Activated T-cell treated with anti-CD3 and anti-CD28 coated beads for 4 hours (primary cell): ENCODE measurements at places on chromosomes 3 and 15.

- no peak for DNase-seq
Observed at GRCh38 chr3:109177908-109178307, 41.4 kb downstream of the C3orf85 start.

- DNase-seq: no peak
Observed at GRCh38 chr3:120404876-120405275, 45.9 kb downstream of the FSTL1 start.

- DNase-seq: no peak
Observed at GRCh38 chr3:124792341-124793040, 62.2 kb downstream of the UMPS start.

- no peak for DNase-seq
Observed at GRCh38 chr3:169624533-169624972, 39.0 kb downstream of the MECOM start.

GRCh38 chr3:47456984-47457383 lies 18.8 kb downstream of the SCAP start:
- DNase-seq: no peak

GRCh38 chr15:61752001-61752400 lies 308.2 kb downstream of the VPS13C start:
- DNase-seq: no peak

DNA sequence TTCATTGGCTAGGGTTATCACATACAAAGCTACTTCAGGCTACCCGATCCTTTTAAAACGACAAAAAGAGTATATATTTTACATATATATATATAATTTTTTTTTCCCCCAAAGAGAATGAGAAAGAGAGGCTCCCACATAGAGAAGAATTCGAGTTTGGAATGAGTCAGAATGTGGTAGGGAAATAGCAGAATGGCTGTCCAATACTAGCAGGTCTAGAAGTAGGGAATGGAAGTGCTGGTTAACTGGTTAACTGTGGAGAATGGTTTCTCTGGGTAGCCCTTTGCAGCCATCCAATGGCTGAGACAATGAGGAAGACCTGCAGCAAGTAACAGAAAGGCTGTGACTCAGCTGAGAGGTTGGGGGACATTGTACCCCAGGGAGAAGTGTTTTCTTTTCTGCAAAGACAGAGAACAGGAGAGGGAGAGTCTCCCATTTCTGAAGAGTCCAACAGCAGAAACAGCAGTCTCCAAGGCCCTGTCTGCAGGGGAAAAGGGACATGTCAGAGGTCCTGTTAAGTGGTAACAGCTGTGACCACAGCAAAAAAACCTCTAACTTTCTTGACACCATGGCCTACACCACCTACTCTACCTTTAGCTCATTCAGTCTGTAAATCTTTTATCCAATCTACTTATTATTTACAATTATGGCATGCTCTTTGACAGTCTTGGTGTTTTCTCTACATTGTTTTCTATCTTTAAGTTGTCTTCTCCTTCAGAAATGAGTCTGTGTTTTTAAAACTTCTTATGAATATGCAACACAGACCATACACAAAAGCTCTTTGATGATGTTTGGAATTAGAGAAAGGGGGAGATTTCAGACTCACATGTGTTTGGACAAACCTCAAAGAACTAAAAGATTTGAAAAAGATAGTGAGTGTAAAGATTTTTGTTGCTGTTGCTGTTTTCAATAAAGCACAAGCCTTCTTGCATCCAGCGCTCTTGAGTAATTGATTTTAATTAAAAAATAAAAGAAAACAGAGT lies 116.1 kb upstream of the SLC7A14 start:
- no peak for DNase-seq

DNA sequence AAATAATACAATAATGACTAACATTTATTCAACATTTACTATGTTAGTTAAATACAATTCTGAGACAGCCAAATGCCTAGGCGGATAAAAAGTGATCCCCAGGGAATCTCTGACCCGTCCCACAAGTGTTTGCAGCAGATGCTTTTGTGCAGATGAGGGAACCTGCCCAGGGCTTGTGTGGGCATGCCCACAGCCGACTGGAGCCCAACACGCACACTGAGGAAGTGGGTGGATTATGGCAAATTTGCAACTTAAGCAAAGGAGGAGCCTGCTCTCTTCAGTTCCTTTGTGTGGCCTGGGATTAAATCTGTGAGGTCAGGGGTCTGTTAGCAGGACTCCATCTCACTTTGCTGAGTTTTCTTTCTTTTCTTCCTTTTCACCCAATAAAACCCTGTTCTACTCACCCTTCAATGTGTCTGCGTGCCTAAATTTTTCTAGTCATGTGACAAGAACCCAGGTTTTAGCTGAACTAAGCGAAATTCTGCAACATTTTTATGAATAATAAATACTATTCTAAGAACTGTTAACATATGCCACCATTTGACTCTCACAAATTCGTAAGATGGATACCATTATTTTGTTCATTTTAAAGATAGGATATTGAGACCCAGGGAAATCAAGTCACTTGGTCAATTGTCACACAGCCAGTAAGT lies 13.9 kb upstream of the RTP1 start:
- no peak for DNase-seq

DNA sequence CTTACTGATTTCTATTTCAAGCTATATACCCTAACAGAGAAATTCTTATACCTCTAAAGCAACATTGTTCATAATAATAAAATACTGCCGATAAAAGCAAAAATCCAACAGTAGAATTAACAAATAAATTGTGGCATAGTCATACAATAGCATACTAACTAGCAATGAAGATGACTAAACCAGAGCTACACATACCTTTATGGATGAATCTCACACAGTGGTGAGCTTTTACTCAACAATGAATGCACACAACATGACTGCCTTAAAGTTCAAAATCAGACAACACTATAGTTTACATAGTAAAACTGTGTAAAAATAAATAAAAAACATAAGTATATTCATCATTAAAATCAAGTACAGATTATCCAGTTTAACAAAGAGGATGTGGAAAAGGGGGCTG lies 99.1 kb downstream of the NR1I2 start:
- DNase-seq: no peak

- no peak for DNase-seq
Observed at GRCh38 chr3:51530485-51530884, 8.0 kb upstream of the RAD54L2 start.

GRCh38 chr3:179463319-179463718 lies 12.0 kb upstream of the GNB4 start:
- DNase-seq: no peak

- DNase-seq: peak; percentile 30
Observed at GRCh38 chr15:42650208-42651066, 75.0 kb downstream of the STARD9 start.

DNA sequence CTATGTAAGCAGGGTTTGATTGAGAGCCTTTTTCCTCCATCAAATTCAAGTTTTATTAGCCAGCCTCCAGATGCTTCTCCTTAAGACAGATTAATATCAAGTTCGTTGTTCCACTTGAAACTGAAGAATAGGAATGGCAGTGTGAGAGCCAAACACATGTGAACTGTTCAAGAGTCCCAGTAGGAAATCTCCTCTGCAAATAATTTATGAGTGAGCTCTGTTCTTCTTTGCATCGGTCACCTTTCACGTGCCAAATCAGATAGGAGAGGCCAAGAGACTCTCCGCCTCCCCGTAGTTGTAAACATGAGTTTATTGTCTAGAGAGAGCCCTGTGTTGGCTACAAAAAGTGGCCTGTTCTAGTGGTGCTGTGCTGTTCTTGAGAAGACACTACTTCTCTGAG lies 372.1 kb upstream of the NR2F2 start:
- no peak for DNase-seq

- DNase-seq: no peak
Observed at GRCh38 chr3:194112120-194113106, 23.5 kb upstream of the HES1 start.

DNA sequence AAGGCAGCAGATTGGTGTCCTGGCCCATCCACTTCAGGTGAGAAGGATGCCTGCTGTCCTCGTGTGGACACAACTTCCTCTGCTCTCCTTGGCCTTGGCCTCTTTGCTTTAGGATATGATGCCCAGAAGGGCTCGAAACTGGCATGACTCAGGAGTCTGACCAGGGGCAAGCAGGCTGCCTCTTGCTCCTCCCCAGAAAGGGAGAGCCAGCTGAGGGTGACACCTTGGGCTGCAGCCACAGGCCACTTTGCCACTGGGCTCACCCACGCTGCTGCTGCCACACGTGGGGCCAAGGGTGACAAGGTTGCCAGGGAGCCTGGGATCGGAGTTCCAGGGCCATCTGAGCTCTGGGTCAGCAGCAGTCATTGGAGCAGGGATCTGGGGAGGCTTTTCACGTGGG lies 267.9 kb upstream of the CTDSPL start:
- DNase-seq: no peak

- DNase-seq: no peak
Observed at GRCh38 chr15:61890106-61890505, 170.1 kb downstream of the VPS13C start.

DNA sequence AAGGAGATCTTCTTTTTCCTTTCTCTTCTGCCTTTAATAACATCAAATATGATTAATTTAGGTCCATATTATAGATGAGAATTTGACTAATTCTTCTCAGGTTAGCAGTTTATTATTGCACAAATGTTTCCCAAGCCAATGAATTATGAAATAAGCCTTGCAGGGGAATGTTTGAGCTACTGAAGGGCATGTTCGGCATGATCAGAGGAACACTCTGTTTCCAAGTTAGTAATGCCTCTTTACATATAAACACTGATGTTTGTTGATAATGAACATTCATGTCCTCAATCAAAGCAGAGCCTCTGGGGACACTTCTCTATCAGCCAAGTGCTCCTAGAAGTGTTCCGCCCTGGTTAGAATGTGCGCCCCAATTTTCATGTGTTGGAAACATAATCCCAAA lies 10.0 kb upstream of the CYP1A1 start:
- no peak for DNase-seq

- DNase-seq: no peak
Observed at GRCh38 chr3:63037116-63037515, 161.9 kb upstream of the CADPS start.

GRCh38 chr3:123365450-123366143 lies 83.3 kb downstream of the ADCY5 start:
- DNase-seq: no peak

GRCh38 chr3:15319575-15319974 lies 12.8 kb downstream of the SH3BP5 start:
- DNase-seq: no peak

DNA sequence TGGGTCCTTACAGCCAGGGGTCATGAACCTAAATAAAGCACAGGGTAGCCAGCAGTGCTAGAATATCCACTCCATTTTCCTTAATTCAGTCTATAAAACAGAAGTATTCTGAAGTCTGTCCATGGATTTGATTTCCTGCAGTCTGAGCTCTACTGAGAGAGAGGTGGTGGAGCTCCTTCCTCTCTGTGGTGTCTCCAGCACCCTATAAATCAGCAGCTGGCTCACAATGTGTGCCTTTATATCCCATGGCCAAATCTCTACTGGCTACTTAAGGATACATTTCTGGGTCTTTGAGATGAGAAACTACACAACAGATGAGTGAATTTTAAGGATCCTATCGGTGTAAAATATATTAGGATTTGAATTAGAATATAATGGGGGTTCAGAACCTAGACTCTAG lies 339.9 kb upstream of the RBMS3 start:
- DNase-seq: no peak

GRCh38 chr15:57510647-57511046 lies 81.1 kb upstream of the MYZAP start:
- no peak for DNase-seq
